ENCODE measurements at places on chromosomes 5 and 9. TPM values are rescaled to one million over a fixed set of nuclear protein-coding genes. Genes with fewer than 3 reads are reported as not detected.

- no peak for DNase-seq
- H3K36me3 ChIP-seq: no peaks in the 10 kb centered on the region
- H3K27ac ChIP-seq: no peak overlapping the region
- H3K4me3 ChIP-seq: no peak overlapping the region
- H3K4me1 ChIP-seq: peaks cover 14% of the 10 kb centered on the region
These were observed 211.6 kb downstream of the ERCC6L2 start for GRCh38 chr9:96086936-96087571.

CYLC2 gene
- not detected for total RNA-seq

FCN1 gene
- not detected for total RNA-seq

DNA sequence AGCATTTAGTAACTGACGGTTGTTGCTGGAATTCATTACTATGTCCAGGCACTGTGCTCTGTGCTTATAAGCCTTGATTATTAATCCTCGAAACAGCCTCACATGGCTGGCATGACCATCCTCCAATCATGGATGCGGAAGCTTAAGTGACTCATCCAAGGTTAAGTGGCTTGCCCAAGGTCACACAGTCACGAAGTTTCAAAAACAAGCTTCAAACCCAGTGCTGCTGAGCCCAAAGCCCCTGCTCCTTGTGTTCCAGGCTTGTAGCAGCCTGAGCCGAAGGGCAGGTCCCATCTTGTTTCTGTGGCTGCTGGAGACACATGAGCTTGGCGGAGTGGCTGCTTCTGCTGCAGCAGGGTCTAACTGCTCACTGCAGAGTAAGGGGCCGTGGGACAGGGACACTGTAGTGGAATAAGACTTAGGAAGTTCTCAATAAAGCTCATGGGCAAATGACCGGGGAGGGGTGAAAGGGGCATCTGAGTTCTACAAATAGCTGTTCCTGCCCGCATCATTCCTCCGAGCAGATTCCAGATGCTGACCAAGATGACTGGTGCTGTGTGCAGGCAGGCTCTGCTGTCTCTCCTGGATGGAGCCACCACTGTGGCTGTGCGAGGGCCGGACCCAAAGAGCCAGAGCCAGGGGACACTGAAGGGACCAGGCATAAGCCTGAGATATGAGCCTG is 32.4 kb downstream of the WHRN start:
- H3K27me3 ChIP-seq: no peaks in the 10 kb centered on the region
- peak overlapping the region; percentile 56 for H3K27ac ChIP-seq
- no peak for DNase-seq
- peaks cover 5% of the 10 kb centered on the region for H3K4me1 ChIP-seq
- H3K4me3 ChIP-seq: no peak overlapping the region

PCDHGB2 gene
- 0.86 TPM for total RNA-seq

GRCh38 chr9:72315089-72315509 is 49.9 kb downstream of the ZFAND5 start:
- peak; percentile 44 for DNase-seq
- peak overlapping the region; percentile 68 for H3K27ac ChIP-seq
- H3K4me1 ChIP-seq: peaks cover 19% of the 10 kb centered on the region
- no peaks in the 10 kb centered on the region for H3K36me3 ChIP-seq
- H3K27me3 ChIP-seq: no peaks in the 10 kb centered on the region
- H3K4me3 ChIP-seq: no peak overlapping the region

GRCh38 chr9:121748074-121748473 is 96.6 kb downstream of the DAB2IP start:
- no peaks in the 10 kb centered on the region for H3K36me3 ChIP-seq
- H3K4me3 ChIP-seq: no peak overlapping the region
- DNase-seq: no peak
- H3K27me3 ChIP-seq: no peaks in the 10 kb centered on the region
- H3K27ac ChIP-seq: no peak overlapping the region

- H3K36me3 ChIP-seq: peaks cover 10% of the 10 kb centered on the region
- H3K27me3 ChIP-seq: no peaks in the 10 kb centered on the region
- peak overlapping the region; percentile 100 for H3K27ac ChIP-seq
These were observed 657 bp downstream of the NUP214 start for GRCh38 chr9:131126059-131126426.

DNA sequence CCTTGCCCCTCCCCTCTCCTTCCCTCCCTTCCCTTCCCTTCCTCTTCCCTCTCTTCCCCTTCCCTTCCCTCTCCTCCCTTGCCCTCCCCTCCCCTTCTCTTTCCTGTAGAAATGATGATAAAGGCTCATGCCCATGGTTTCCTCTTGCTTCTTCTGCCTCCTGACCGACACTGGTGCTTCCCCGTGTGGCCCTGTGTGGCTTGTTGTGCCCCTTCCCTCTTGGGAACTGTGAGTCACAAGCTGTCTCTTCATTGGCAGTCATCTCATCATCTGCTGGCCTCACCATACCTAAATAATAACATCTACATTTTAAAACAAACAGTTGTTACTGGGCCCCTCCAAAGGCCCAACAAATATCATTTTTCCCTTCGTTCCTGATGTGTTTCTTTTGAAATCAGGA is 11.7 kb upstream of the CARNMT1 start:
- H3K4me1 ChIP-seq: no peaks in the 10 kb centered on the region
- H3K27me3 ChIP-seq: peaks cover 7% of the 10 kb centered on the region
- H3K4me3 ChIP-seq: no peak overlapping the region
- H3K36me3 ChIP-seq: no peaks in the 10 kb centered on the region

DNA sequence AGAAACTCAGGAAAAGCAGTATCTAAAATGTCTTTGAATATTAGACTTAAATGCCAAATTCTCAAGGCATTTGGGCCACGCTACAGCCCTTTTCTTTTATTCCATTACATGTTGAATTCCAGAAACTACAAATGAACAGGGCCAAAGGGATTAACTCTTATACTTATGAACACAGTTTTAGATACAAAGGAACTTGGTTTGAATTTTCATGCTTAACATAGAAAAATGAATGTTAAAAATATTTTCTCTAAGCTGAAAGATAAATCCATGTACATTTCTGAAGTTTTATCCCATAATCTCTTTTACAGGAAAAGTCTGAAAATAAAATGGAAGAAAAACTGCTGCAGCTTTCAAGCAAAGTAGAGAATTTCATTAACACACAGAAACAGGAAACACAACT is 56.8 kb downstream of the FAM81B start:
- no peaks in the 10 kb centered on the region for H3K36me3 ChIP-seq
- no peak overlapping the region for H3K4me3 ChIP-seq
- no peak overlapping the region for H3K27ac ChIP-seq
- H3K27me3 ChIP-seq: no peaks in the 10 kb centered on the region
- no peak for DNase-seq

GRCh38 chr5:104178829-104179456 is 616.4 kb upstream of the NUDT12 start:
- H3K4me1 ChIP-seq: no peaks in the 10 kb centered on the region
- no peak for DNase-seq
- H3K4me3 ChIP-seq: no peak overlapping the region
- H3K27ac ChIP-seq: no peak overlapping the region
- H3K36me3 ChIP-seq: peaks cover 28% of the 10 kb centered on the region

DNA sequence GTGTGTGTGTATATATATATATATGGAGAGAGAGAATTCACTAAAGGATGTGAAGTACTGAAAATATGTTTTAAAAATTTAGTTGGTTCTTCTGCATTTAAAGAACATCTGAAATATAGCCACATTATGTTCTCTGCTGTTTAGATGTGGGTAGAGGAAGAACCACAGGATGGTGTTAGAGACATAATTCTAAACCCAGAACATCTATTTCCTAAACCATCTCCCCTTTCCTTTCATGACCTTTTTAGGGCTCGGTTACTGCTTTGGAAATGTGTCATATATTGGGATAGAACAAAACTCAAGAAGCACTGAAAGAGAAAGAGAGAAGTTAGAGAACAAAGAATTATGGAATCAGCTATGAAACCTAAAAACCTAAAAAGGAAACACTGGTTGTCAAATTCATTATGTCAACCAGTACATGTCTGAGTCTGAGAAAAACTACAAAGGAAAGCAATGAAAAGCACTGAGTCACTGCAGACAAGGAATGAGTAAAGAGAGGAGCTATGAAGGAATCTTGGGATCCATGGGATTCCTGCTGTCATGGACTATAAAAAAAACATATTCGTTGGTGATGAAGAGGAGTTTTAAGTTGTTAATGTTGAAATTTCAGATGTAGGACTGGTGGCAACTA is 28.4 kb downstream of the SLC12A2 start:
- peaks cover 21% of the 10 kb centered on the region for H3K36me3 ChIP-seq
- H3K27me3 ChIP-seq: no peaks in the 10 kb centered on the region
- H3K4me3 ChIP-seq: no peak overlapping the region
- no peak for DNase-seq

HMMR gene
- total RNA-seq: 9.4 TPM

- no peak overlapping the region for H3K4me3 ChIP-seq
- H3K4me1 ChIP-seq: peaks cover 9% of the 10 kb centered on the region
- H3K27ac ChIP-seq: no peak overlapping the region
These were observed 19.6 kb upstream of the GLRX start for GRCh38 chr5:95841914-95842812.

P4HA2 gene
- total RNA-seq: 66.9 TPM

GRCh38 chr9:81224166-81225081 is 464.9 kb downstream of the TLE1 start:
- no peak overlapping the region for H3K4me3 ChIP-seq
- H3K4me1 ChIP-seq: peaks cover 10% of the 10 kb centered on the region
- no peak overlapping the region for H3K27ac ChIP-seq
- no peaks in the 10 kb centered on the region for H3K27me3 ChIP-seq

DNA sequence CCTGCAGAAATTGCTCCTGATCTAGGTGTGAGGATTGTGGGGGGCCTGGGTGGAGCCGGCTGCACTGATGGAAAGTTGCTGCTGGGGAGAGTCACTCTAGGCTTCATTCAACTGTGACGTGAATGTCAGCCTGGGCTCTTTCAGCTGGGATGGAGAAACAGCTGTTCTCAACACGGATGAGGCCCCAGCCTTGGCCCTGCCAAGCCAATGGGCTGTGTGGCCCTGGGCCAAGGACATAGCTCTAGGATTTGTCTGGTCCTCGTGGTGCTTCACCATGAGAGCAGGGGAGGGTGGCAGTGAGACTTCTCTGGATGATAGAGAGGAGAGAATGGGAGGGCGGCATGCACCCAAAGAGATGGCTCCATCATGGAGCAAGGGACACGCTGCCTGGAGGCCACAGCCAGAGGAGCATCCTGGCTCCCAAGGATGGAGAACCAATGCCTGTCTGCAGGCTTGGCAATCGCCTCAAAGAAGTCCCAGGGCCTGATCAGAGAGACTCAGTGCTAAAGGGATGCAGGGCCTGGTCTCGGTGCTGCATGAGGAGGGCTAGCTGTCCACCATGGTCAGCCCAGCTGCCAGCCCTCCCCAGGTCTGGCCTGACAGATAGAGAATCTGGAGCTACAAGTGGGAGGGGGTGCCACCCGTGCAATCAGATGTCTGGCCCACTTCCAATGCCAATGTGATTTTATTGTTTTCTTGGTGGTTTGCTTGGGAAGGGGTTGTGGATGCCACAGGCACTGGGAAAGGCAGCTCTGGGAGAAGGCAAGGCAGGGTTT is 141.0 kb downstream of the GADD45G start:
- H3K4me1 ChIP-seq: peaks cover 14% of the 10 kb centered on the region
- H3K4me3 ChIP-seq: no peak overlapping the region
- H3K27me3 ChIP-seq: no peaks in the 10 kb centered on the region
- no peak for DNase-seq

DNA sequence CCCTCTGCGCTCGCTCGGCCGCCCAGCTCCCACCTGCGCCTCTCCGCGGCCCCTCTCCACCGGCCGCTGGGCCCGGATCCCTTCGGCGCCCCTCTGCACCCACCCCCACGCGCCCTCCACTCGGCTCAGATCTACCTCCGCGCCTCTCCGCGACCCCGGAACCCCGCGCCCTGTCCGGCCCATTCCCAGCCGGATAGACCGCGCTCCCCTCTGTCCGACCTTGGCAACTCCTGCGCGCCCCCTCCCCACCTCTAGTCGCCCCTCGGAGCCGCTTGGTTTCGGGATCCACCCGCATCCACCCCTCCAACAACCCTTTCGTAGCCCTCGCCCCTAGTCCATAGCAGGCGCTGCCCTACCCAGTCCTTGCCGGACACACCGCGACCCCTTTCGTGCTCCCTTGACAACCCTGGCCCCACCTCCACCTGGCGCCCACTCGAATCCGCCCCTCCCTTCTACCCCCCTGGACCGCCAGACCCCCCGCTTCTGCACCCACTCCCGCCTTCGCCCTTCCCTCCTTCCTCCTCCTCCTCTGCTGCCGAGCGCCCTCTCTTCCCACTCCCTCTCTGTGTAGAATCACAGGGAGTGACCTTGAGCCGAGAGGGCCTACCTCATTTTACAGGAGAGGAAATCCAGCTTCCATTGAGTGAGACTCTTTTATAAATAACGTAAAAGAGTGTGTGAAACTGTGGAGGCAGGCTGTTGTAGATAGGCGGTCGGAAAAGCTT is 525 bp upstream of the AK3 start:
- H3K36me3 ChIP-seq: no peaks in the 10 kb centered on the region
- H3K4me1 ChIP-seq: peaks cover 28% of the 10 kb centered on the region
- H3K27ac ChIP-seq: peak overlapping the region; percentile 87
- H3K4me3 ChIP-seq: peak overlapping the region; percentile 80
- DNase-seq: no peak

GKAP1 gene
- total RNA-seq: 9.6 TPM

- H3K4me1 ChIP-seq: peaks cover 25% of the 10 kb centered on the region
- H3K4me3 ChIP-seq: no peak overlapping the region
- no peaks in the 10 kb centered on the region for H3K27me3 ChIP-seq
- peaks cover 36% of the 10 kb centered on the region for H3K36me3 ChIP-seq
- H3K27ac ChIP-seq: no peak overlapping the region
These were observed 100.0 kb downstream of the GDNF start for GRCh38 chr5:37739817-37740261.

GRCh38 chr9:22119522-22120158 is 110.5 kb upstream of the CDKN2B start:
- no peak for DNase-seq
- H3K4me3 ChIP-seq: no peak overlapping the region
- H3K36me3 ChIP-seq: peaks cover 16% of the 10 kb centered on the region
- H3K27ac ChIP-seq: peak overlapping the region; percentile 74
- H3K4me1 ChIP-seq: peaks cover 50% of the 10 kb centered on the region
- H3K27me3 ChIP-seq: no peaks in the 10 kb centered on the region

GRCh38 chr9:4985386-4986266 is 554 bp downstream of the JAK2 start:
- H3K27ac ChIP-seq: peak overlapping the region; percentile 84
- H3K4me3 ChIP-seq: peak overlapping the region; percentile 94
- H3K4me1 ChIP-seq: peaks cover 18% of the 10 kb centered on the region
- no peak for DNase-seq
- H3K36me3 ChIP-seq: no peaks in the 10 kb centered on the region
- peaks cover 3% of the 10 kb centered on the region for H3K27me3 ChIP-seq

- peaks cover 34% of the 10 kb centered on the region for H3K36me3 ChIP-seq
- no peak overlapping the region for H3K4me3 ChIP-seq
- no peak for DNase-seq
- H3K27ac ChIP-seq: no peak overlapping the region
- H3K27me3 ChIP-seq: no peaks in the 10 kb centered on the region
These were observed 7.5 kb downstream of the CATSPER3 start for GRCh38 chr5:134975078-134975715.

- no peak overlapping the region for H3K4me3 ChIP-seq
- no peak for DNase-seq
- H3K36me3 ChIP-seq: no peaks in the 10 kb centered on the region
- H3K27ac ChIP-seq: no peak overlapping the region
- H3K4me1 ChIP-seq: peaks cover 26% of the 10 kb centered on the region
- no peaks in the 10 kb centered on the region for H3K27me3 ChIP-seq
These were observed 56.2 kb upstream of the EQTN start for GRCh38 chr9:27353166-27353473.
